NCI-H82 (cell line): ENCODE measurements at places on chromosomes 2 and 18.

GRCh38 chr2:211144078-211144477, 587.7 kb downstream of the CPS1 start:
- DNase-seq = no peak

DNA sequence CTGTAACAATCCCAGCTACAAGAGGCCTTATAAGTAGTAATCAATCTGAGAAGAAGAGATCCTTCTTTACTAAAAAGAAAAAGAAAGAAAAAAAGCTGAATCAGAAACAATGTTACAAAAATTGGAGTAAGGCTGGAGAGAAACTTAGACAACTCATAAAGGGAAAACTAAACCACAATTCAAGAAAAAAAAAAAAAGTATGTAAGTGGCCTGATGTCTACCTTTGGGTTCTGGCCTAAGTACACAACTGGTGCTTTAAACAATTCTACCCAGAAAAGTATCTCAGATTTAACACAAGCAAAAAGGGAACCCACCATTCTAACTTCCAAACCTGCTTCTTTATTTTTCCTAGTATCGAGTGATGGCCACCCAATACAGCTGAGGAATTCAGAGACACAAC, 45.3 kb downstream of the ZNF521 start:
- DNase-seq = no peak

- no peak for DNase-seq
These were observed 64.7 kb downstream of the MRPL35 start for GRCh38 chr2:86263956-86264355.

DNA sequence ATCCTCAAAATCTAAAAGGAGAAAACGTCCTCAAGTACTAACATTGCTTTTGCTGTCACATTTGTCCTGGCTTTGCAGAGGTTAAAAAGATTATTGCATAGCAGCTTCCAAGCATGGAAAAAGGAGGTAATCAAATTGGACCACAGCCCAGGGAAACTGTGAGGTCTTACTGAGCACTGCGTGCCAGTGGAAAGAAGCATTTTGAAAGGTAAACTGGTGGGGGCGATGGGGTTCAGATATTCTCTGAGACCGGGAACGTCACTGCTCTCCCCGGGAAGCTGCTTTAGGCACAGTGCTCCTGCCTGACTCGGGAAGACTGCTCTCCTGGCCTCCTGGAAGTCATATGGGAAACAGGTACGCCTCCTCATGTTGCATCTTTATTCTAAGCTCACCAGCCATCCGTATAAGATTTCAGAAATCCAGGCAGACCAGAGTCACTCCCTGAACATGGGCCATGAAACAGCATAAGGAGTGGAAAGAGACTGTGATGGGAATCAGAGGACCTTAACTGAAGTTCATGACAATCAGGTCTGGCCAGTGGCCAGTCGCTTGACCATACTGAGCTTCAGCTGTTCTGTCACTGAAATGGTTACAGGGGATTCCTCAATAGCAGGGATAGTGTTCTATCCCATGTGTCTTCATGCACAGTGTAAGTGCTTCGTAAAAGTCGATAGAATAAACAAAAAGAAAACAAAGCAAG, 284.1 kb downstream of the TRIB2 start:
- peak; percentile 13 for DNase-seq

GRCh38 chr2:121096611-121097010, 188.4 kb downstream of the TFCP2L1 start:
- DNase-seq = peak; percentile 24
